ENCODE measurements at places on chromosomes 16 and 17.

GRCh38 chr16:87465306-87465705, 27.5 kb downstream of the ZCCHC14 start:
- DNase-seq: no peak

DNA sequence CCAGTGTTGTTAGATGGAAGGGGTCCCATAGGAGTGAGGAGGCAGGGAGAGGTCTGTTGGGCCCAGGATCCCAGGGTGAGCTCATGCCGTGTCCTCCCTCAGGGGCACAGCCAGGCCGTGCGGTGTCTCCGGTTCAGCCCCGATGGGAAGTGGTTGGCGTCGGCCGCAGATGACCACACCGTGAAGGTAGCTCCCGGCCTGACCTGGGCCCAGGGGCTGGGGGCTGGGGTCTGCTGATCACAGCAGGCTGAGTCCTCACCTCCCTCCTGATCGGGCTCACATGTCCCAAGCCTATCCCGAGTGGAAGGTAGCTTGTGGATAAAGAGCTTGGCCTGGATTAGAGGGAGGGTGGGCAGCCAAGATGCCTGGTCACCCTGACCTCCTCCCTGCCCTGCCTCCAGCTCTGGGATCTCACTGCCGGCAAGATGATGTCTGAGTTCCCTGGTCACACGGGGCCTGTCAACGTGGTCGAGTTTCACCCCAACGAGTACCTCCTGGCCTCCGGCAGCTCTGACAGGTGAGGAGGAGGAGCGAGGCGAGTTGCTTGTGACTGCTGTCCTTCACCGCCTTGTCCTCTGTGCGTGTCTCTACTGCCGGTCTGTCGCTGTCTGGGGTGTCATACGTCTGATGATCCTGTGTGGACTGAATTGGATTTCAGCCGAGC, 16.1 kb downstream of the KATNB1 start:
- no peak for DNase-seq

DNA sequence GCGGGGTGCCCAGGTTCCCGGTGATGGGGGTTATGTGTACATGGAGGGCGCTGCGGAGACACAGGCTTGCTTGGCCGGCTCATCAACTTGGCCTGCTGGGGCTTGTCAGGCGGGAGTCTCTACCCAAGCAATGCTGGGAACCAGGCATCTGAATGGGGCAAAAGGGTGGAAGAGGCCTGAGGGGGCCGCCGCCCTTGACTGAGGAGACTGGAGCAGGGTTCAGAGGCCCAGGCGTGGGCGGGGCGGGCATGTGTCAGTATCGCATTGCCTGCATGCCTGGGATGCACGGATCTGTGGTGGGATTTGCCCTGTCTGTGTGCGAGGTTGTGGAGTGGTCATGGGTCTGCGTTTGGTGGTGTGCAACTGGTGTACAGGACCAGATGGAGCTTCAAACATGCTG, 21.1 kb downstream of the ARHGAP23 start:
- no peak for DNase-seq

- DNase-seq: no peak
Measured at GRCh38 chr16:15855704-15856003, 1.2 kb downstream of the MYH11 start.

GRCh38 chr17:79804856-79805696, 8.2 kb upstream of the CBX8 start:
- DNase-seq: no peak

DNA sequence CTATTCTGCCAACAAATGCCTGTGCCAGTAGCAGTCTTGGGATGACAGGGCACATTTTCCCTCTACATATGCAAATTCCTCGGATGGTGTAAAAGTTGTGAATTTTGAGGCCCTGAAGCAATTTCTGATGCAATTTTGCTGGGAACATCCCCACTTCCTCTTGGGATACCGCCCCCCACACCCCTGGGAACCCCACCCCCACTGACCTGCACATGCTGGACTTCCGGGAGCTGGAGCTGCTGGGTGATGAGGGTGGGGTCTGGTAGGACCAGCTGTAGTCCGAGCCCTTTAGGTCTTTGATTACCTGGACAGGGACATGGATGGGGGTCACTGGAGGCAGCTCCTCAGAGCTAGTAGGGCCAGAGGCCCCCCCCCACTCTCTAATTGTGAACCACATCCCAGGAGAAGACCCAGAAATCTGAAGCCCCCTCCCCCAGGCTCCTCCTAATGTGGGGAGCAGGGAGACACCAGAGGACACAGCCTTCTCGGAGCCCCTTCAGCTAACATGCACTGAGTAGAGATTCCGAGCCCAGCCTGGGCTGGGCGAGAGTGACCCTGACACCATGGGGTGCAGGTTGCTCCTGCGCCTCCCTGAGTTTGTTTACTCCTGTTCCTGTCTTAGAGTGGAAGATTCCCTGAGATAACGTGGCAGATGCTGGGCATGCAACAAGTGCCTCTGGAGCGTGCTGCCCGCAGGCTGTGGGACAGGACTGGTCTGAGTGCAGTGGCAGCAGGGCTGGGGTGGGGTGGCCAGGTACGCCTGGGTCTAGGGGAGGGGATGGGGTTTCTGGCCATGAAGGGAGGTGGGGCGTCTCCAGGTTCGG, 9.0 kb downstream of the MTSS2 start:
- DNase-seq: no peak

- DNase-seq: peak; percentile 77
Measured at GRCh38 chr16:29700253-29700987, 21.4 kb downstream of the QPRT start.

DNA sequence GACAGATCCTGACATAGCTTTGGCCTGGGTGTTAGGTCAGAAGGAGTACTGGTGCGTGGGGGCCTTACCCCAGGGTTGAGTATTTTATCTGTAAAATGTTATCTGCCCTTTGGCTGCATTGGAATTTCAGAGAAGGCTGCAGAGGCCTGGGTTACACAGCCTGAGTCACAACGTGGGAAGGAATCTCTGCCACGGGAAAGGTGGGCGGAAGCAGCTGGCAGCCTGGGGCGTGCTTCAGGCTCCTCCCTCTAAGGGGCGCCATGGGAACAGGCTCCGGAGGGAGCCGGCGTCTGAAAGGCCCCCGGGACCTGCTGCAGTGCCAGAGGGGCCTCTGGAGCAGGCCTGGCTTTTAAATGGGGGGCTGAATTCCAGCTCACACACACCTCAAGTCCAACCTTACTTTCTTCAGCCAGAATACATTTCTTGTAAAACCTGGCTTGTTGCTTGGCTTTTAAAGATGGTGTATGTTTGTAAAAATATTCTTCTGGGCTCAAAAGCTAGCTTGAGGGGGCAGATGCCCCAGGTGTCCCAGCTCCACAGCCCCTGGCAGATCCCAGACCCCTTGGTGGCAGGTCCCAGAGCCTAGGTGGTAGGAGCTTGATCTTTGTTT, 142.2 kb downstream of the RAB11FIP4 start:
- no peak for DNase-seq

DNA sequence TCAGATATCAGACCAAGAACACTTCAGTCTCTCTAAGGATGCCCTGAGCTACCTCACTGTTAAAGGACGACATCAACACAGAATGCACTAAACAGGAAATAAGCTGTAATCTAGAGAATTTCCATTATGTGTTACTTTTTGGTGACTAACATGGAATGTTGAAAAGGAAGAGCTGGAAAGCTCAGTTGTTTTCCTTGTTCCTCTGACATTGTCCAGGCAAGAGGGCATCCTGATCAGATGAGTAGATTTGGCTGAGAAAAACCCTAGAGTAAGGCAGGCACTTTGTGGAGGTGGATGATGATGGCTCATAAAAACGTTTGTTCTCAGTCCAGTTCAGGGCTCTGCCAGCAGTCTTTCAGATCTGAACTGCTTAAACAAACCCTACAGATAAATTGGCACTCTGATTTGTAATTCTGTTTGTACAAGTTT, 34.0 kb downstream of the DGKE start:
- no peak for DNase-seq

- DNase-seq: no peak
Measured at GRCh38 chr17:32601866-32602265, 115.1 kb downstream of the CDK5R1 start.

DNA sequence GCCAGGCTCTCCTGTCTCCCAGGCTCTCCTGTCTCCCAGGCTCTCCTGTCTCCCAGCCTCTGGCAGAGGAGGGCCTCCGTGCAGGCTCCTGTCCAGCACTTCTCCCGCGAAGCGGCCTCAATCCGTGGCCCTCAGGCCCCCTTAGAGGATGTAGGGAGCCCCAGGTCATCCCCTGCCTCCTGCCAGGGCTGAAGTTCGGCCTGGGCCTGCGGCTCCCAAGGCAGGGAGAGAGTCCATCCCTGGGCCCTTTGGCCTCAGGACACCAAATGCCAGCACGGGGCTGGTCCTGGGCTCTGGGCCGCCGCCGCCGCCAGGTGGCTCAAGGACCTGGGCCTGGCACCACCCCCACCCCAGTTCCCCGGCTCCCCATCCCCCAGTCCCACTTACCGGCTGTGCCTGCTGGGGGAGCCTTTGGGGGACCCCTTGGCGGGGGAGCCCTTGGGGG, 370 bp downstream of the EVPL start:
- no peak for DNase-seq

GRCh38 chr17:42568341-42569111, 1.6 kb downstream of the MLX start:
- no peak for DNase-seq

- DNase-seq: no peak
Measured at GRCh38 chr17:78960928-78961327, 18.8 kb downstream of the LGALS3BP start.

- no peak for DNase-seq
Measured at GRCh38 chr17:27746881-27747280, 53.4 kb downstream of the NOS2 start.

DNA sequence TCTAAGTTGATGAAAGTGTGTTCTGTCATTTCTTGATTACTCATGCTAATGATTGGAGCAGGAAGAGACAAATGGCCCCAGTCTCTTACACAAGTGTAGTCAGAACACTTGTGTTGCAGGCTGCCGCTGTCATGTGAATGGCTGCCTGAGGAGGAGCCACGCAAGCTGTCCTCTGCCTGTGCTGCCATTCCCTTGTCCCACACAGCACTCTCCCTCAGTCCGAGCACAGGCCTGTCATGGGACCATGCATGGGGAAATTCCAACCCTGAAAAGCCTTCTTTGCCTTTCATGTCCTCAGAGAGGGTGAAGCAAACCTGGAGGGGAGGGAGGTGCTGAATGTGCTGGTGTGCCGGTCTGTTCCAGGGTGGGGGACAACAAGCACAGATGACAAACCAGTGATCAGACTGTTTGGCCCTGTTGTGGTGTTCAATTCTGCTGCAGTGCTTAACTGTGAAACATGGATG, 109.4 kb downstream of the MRTFB start:
- DNase-seq: no peak

DNA sequence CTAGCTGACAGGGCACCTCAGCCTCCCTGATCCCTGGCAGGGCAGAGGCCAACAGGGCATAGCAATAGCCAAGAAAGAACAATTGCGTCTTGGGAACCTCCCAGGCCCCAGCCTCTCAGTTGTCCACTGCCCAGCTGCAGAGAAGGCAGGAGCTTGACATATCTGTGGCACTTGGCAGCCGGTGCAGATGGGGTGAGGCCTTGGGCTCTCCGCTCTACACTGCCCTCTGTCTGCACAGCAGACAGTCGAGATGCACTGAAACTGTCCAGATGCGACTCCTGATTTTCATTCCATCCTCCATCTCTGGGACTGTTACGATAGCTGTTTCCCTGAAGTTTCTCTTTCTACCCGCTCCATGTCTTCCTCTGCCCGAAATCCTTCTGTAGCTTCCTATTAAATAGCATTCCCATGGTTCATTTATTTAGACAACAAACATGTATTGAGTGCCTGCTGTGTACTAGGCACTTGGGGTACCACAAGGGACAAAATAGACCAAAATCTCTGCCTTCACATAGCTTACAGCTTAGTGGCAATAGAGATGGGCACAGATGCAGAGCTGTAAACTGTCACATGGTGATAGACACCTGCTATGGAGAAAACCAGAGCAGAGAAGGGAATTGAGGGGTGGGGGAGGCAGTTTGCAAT, 3.3 kb downstream of the POLR3E start:
- peak; percentile 65 for DNase-seq

- DNase-seq: no peak
Measured at GRCh38 chr17:37614823-37615222, 5.6 kb upstream of the SYNRG start.

- DNase-seq: no peak
Measured at GRCh38 chr17:35238821-35239220, 4.1 kb upstream of the SLFN5 start.

GRCh38 chr17:10984220-10984619, 146.3 kb upstream of the PIRT start:
- no peak for DNase-seq

DNA sequence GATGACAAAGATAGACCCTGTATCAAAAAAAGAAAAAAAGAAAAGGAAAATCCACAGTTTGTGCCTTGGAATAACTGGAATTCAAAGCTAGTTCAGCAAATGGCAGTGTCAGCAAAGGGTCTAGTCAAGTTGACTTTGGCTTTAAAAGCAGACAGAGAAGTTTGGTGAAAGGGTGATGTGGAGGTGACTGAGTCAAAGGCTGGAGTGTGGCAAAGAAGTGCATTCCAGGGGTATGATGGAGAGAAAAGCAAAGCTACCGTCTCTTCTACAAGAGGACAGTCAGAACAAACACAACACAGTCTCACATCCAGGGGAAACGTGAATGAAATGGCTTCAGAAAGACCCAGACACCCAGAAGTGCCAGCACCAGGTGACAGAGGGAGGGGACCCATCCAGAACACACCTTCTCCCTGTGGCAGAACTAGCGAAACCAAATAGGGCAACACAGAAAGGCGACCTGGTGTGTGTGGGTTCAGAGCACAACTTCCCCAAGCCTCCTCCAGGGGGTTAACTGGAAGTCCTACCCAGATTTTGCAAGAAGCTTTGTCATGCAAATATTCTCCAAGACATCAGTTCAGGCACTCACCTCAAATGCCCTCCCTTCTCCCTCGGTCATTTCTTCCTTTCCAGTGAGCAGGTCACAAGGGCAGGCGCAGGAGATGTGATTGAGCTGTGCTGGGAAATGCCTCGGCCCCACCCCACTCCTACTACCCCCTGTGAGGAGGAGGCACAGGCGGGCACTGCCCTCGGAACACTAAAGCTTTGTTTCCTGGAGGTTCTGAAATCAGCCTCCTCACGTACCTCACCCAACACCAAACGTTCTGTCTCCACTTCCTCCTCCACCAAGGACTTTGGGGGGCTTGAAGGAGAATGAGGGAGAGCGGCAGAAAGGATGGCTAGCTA, 481.9 kb downstream of the SOX9 start:
- DNase-seq: no peak

DNA sequence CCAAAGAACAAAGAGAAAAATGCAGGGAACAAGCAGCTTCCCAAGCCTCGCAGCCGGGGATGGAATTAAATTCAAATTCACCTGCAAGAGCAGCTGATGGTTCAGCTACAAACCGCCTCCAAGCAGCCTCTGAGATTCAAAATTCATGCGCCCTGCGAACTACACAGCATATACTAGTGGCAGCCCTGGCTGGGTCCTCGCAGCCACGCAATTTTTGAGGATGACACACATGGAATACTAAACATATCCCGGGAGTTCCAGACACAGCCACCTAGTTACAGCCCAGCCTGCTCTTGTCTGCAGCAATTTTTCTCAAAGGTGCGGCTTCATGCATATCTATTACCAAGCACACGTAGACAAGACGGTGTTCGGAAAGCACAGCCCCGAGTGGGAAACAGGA, 35.9 kb upstream of the KIFC3 start:
- DNase-seq: no peak

- DNase-seq: no peak
Measured at GRCh38 chr16:87602001-87602775, at the start of gene JPH3. Gene JPH3, plus strand, starts transcription at chr16:87602508. Its CDS starts 639 bp downstream, at chr16:87603147.
